OCI-M1 (cell line): ENCODE measurements at places on chromosomes 3 and 15.

DNA sequence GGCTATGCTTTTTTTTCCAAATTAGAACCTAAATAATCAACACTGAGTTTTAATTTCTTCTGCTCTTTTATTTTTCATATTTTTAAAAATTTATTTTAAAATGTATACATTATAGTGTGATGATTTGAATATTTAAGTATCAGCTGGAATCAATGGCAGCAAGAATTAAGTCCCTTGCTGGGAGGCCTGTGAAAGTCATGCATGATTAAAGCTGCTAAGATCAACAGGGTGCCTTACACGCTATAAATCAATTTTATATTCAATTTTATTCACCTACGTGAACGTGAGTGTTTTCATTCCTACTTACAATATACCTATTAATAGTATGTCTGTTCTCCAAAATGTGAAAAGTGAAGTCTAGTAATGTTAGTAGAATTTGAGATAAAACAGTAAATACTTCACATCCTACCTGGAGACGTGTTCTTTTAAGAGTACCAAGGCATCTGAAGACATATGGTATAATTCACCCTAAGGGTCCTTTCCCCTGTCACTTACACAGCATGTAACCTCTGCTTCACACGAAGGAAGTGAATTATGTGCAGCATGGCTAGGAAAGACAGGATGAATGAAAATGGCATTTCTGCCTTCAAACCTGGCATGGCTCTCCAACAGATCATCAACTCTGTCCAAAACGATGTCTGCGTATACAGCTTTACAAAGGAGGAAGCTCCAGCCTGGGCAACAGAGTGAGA lies 640.4 kb upstream of the ROBO1 start:
- DNase-seq = no peak

GRCh38 chr15:66184936-66185790 lies 68.4 kb downstream of the MEGF11 start:
- no peak for DNase-seq

DNA sequence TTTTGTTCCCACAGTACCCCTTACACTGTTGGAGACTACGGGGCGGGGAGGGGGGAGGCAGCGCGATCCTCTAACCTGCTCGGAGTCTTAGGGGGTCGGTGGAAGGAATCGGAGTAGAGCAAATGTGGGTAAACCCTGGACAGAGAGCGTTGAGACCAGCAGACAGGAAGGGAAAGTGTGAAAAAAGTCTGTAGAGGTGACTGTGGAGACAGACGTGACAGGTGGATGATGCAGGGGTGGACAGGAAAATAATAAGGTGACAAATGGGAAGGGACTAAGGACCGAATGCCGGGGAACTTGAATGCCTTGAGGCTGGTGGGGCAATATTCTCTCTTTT lies 424 bp downstream of the EAF2 start:
- DNase-seq = peak; percentile 63

- DNase-seq = no peak
Measured at GRCh38 chr3:169551646-169552045, 111.9 kb downstream of the MECOM start.

DNA sequence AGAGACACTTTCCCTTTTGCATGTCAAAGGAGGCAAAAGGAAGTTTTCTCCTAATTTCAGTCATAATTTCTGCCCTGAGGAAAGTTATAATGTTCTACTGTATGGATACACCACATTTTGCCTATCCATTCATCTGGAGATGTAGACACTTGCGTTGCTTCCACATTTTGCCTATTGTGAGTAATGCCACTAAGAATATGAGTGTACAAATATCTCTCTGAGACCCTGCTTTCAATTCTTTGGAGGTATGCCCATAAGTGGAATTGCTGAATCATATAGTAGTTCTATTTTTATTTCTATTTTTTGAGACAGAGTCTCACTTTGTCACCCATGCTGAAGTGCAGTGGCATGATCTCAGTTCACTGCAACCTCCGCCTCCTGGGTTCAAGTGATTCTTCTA lies 3.6 kb upstream of the CD276 start:
- no peak for DNase-seq

DNA sequence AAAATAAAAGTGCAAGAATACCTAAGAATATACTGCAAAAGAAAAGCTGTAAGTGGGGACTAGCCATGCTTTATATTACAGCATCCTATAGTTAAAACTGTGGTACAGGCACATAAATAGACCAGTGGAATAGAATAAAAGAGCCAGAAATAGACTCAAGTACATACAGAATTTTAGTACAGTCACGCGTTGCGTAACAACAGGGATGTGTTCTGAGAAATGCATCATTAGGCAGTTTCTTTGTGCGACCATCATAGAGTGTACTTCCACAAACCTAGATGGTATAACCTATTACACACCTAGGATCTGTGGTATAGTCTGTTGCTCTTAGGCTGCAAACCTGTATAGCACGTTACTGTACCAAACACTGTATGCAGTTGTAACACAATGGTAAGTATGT lies 61.8 kb downstream of the PCCB start:
- peak; percentile 1 for DNase-seq

GRCh38 chr3:72009851-72010443 lies 225.0 kb upstream of the PROK2 start:
- peak; percentile 11 for DNase-seq

GRCh38 chr15:76327191-76328105 lies 9.1 kb upstream of the ISL2 start:
- no peak for DNase-seq

- no peak for DNase-seq
Measured at GRCh38 chr3:160038862-160039562, 50.4 kb downstream of the IL12A start.

- DNase-seq = no peak
Measured at GRCh38 chr15:65248511-65249255, 37.4 kb upstream of the CILP start.

DNA sequence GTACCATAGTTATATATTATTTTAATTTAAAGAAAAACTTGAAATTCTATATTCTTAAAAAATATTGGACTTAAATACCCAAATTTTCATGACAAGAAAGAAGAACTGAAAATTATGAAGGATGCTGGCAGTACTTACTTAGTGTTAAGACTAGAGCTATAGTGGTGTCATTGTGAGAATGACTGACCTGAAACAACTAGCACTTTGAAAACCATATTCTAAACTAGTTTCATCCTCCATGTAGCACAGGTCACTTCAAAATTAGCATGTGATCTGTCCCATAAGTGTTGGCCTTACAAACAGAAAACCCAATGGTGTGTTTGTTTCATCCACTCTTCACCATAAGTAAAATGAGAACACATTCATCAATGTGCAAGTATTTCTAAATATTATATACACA lies 208.6 kb downstream of the ZIC4 start:
- DNase-seq = no peak

- no peak for DNase-seq
Measured at GRCh38 chr3:13894096-13894806, 14.4 kb upstream of the WNT7A start.

GRCh38 chr3:146507331-146508120 lies 36.9 kb downstream of the PLSCR1 start:
- DNase-seq = peak; percentile 73

DNA sequence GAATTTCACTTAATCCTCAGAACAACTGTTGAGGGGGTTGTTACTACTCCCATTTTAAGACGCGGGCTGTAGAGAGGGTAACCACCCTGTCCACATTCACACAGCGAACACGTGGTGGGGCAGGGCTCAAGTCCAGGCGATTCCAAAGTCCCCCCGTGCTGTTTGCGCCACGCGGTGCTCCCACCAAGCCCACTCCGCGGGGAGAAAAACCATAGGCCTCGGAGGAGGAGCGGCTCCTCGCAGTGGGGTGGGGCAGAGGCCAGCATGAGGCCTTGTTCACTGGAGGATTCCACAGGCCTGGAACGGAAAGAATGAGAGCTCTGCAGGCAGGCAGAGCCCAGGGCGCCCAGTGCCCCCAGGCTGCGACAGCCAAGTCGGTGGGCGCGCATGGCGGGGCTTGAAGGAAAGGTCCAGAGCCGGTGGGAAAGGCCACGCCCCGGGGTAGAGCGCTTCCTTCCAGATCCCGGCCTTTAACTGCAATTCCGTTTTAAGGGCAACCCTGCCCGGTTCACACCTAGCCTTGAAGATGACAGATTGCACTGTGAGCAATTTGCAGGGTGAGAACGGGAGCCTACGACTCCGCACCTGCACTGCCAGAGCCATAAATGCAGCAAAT lies 161.8 kb upstream of the TBL1XR1 start:
- DNase-seq = no peak

DNA sequence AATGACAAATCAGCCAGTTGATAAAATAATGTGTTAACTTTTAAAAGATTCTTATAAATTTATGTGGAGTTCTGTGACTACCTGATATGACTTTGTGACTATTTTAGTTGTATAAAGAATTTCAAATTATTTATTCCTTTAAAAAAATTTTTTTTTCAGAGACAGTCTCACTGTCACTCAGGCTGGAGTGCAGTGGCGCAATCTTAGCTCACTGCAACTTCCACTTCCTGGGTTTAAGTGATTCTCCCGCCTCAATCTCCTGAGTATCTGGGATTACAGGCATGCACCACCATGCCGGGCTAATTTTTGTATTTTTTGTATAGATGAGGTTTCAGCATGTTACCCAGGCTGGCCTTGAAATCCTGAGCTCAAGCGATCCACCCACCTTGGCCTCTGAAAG lies 48.5 kb downstream of the MBNL1 start:
- DNase-seq = no peak

DNA sequence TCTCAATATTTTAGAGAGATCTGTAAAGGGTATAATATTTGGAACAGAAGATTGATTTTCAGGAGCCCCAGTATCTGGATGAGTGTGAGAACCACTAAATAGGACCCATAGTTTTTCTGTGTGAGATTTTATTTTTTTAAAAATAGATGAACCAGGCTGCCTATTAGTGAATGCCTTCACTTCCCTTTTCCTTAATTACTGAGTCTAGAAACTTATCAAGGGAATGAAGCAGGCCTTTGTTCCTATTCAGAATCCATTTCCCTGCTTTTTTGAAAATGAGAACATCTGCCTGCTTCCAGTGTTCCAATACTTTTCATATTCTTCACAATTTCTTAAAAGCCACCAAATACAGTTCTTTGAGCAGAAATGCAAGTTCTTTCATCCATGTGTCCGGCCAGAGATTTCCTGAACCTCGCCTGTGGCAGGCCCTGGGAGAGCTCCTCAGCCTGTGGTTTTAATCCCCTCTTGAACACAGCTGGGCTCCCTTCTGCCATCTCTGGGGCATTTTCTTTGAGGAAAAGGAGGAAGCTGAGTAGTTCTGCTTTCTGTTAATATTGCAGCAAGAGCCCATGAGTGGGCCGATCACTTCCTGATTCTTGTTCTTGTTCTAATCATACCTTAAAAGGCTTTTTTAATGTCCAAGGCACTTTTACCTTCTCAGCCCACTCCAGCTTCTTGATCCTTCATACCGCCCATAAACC lies 4.7 kb downstream of the EHD4 start:
- DNase-seq = peak; percentile 92

DNA sequence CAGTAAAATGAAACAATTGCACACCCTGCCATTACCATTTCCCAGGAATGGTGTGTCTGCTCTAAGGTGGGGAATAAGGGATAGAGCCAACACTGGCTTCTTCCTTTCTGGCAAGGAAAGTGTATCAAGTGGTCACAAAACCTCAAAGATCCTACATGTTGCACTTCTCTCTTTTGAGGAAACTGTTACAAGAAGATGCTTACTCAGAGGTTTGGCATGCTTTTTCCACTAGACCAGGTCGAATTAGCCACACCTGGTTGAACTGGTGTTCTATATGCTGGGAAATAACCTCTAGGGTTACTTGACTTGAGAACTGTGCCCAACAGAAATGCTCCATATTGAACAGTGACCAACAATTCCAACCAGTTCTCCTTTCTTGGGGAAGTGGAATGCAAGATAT lies 102.9 kb downstream of the LRRN1 start:
- no peak for DNase-seq

GRCh38 chr3:66495668-66496045 lies 5.2 kb downstream of the LRIG1 start:
- no peak for DNase-seq

DNA sequence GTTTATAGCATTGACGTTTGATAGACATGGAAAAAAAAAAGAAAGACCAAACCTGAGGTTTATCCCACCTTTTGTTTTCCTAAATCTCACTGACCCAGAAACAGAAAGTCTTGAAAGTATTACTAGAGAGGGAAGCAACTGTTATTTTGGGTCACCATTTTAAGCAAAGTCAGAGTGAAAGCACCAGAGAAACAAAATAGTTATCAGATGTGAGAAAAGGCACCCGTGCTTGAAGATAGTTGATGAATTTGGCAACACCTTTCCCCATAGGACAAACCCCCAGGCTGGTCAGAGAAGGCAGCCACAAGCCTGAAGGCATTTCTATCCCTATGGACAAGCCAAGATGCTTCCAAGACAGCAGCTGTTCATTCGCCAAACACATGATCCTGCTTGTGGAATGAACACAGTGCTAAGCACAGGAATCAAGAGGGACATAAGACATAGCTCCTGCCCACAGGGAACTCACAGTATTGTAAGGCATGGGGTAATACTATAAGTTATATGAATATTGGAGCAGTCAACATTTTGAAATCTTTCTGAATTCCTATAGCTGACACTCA lies 170.9 kb downstream of the ERC2 start:
- DNase-seq = no peak

- no peak for DNase-seq
Measured at GRCh38 chr3:53030619-53031449, 15.0 kb downstream of the SFMBT1 start.

DNA sequence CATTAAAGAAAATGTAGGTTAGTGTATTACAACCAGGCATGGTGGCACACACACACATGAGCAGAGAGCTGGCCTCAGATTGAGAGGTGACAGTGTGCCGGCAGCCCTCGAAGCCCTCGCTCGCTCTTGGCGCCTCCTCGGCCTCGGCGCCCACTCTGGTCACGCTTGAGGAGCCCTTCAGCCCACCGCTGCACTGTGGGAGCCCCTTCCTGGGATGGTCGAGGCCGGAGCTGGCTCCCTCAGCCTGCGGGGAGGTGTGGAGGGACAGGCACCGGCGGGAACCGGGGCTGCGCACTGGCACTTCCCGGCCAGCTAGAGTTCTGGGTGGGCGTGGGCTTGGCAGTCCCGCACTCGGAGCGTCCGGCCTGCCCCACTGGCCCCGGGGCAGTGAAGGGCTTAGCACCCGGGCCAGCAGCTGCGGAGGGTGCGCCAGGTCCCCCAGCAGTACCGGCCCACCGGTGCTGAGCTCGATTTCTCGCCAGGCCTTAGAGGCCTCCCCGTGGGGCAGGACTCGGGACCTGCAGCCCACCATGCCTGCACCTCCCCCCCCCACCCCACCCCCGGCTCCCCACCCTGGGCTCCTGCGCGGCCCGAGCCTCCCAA lies 80.4 kb upstream of the TMEM158 start:
- DNase-seq = no peak

DNA sequence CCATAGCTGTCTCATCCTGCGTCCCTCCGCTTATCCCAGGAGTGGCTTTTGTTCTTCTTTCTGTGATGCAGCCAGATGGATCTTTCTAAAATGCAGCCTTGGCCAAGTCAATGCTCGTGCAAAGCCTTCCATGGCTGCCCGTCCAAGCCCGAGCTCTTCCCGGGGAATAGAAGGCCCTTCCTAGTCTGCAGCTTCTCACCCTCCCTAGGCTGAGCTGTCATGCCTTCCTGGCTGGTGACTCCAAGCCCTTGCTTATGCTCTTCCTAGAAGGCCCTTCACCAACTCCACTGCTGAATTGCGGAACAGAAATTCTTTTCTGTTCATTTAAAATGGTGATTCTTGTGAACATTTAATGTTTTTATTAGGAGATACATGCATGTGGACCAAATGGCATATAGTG lies 95.9 kb downstream of the SMAD6 start:
- no peak for DNase-seq

GRCh38 chr3:82957696-82958095 lies 1196.3 kb upstream of the GBE1 start:
- DNase-seq = no peak
